ENCODE measurements at places on chromosomes 12 and 14.

- DNase-seq = no peak
Measured at GRCh38 chr12:125142601-125143000, 77.4 kb downstream of the AACS start.

DNA sequence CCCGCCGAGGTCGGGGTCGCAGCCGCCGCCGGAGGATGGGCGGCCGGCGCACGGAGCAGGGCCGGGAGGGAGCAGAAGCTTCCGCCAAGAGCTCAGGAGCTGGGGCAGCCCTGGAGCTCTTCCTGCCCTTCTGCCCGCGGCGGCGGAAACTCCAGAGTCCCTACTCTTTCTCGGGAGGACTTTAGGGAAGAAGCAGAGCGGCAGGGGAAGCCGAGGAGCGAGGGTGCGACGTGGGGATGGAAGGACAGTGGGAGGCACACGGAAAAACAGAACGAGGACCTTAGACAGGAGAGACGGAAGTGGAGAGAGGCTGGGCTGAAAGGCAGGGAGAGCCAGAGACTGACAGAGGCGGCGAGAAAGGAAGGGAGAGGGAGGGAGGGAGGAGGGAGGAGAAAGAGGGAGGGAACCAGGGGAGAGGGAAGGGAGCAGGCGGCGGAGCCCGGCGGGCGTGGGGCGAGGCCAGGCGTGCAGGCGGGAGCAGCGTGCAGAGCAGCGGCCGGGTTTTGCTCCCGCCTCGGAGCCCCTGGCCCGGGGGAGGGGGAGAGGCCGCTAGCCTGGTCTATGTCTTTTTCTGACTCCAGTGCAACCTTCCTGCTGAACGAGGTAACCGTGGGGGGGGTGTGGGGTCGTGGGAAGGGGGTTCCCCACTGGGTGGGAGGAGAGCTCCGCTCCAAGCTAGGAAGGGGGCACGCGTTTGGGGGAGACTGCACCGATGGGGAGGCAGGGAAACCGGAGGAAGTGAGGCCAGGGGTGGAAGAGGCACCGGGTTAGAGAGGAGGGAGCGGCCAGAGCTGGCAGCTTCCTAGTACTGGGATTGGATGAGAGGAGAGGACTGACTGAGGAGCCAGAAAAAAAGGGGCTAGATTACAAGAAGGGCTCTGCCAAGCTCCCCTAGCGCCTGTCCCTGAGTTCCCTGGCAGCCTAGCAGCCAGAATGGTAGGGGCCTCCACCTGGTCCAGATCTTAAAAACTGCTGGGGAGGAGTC, 2.9 kb upstream of the CACNB3 start:
- DNase-seq = peak; percentile 45

GRCh38 chr12:63420206-63420644, 248.1 kb downstream of the DPY19L2 start:
- DNase-seq = no peak

GRCh38 chr12:6383572-6384498, at the start of gene LTBR:
Gene LTBR, plus strand, starts transcription at chr12:6384162. Its CDS starts 197 bp downstream, at chr12:6384359.
- peak; percentile 69 for DNase-seq

GRCh38 chr12:127592245-127592644, 674.7 kb upstream of the TMEM132C start:
- no peak for DNase-seq

DNA sequence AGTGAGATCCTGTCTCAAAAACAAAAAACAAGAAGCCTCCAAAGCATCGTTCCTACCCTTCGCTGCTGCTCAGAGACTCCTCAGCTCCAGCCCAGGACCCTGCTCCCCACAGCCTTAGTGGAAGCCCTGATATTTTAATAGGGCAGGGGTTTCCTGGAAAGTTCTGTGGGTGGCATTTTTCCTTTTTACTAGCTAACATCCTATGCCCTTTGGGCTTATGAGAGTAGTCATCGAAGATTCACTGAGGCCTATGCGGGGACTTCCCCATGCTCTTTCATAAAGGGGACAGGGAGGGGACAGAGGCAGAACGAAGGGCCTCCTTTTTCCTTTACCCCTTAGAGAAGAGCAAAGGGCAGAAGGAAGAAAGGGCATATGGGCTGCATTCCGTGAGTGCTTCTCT, 8.3 kb downstream of the LAG3 start:
- no peak for DNase-seq

DNA sequence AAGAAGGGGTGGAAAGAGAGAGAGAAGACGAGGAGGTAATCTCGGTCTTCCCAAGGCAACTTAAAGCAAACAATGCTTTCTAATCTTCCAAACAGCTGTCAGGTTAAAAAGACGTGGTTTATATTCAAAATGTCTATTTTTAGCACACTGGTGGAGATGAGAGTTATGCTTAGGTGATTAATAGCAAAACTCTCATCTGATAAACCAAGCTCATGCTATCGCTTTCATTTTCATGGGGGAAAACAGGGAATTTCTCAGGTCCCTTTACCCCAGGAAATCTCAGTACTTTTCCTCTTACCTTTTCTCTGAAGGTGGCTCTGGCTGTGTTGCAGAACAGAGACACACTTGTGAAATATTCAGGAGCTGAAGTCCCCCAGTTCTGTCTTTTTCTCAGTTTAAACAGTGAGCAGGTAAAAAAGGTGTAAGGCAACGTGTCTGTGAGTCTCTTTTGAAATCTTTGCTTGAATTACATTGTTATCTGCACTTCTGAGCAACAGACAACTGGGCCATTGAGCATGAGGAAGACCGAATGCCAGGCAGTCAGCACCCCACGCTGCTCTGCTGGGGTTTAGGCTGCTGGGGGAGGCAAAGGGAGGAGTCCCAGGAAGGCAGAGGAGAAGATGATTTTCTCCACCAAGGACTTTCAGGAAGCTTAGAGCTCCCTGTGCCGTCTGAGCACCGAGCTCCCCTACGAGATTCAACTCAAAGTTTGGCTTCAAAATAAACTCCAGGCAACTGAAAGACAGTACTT, 759.3 kb downstream of the BCL11B start:
- no peak for DNase-seq

- DNase-seq = peak; percentile 79
Measured at GRCh38 chr14:96098309-96098998, 59.3 kb downstream of the C14orf132 start.

- no peak for DNase-seq
Measured at GRCh38 chr14:103802356-103802755, 45.0 kb downstream of the PPP1R13B start.

- no peak for DNase-seq
Measured at GRCh38 chr12:53752621-53753020, 842 bp upstream of the CISTR start.
